ENCODE measurements at places on chromosomes 4 and X.

DNA sequence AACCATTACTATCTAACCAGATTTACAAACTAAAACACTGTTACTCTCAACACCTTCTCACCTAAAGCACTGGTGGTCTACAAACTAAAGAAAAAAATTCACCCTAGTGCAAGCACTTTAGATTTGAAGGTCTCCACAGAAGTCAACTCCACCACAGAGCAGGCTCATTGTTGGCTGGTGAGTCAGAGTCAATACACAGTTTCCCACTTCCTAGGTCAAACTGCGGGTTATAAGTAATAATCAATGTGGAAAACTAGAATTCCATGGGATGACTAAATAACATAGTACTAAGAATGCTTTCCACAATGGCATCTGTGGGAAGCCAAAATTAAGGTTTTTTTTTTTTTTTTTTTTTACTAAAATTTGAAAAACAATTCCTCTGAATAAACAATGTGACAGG lies 191.8 kb downstream of the PDGFC start:
- no peak for DNase-seq

- no peak for DNase-seq
Measured at GRCh38 chr4:31784558-31784957, 1064.4 kb downstream of the PCDH7 start.

DNA sequence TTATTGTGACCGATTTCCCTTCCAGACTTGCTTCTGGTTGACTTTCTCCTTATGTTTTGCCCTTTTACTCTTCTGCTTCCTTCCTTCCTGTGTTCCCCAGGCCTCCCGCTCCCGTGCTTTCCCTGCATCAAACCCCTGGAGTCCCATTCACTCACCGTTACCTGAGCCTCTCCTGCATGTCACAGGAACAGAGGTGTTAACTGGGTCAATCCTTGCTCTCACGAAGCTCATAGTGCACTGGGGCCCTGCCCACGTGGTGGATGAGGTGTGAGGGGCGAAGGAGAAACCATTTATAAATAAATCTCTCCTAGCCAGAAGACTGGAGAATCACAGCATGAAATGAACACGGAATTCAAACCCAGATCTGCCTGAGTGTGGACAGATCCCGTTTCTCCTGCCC lies 83.1 kb upstream of the MSX1 start:
- DNase-seq = no peak

DNA sequence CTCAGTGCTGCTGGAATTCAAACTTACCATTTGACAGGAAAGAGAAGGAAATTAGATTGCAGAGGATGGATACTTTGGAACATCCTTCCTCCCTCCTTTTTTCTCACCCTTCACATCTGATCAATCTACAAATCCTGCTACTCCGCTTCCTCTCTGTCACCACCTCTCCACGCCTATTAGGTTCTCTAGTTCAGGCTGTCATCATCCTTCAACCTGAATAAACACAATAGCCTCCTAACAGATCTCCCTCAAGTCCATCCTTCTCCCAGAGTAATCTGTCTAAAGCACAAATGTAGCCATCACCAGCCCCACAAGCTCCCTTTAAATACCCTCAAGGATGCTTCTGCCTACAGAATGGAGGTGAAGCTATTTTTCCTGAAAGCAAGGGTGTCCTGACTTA lies 20.0 kb upstream of the SLAIN2 start:
- no peak for DNase-seq

DNA sequence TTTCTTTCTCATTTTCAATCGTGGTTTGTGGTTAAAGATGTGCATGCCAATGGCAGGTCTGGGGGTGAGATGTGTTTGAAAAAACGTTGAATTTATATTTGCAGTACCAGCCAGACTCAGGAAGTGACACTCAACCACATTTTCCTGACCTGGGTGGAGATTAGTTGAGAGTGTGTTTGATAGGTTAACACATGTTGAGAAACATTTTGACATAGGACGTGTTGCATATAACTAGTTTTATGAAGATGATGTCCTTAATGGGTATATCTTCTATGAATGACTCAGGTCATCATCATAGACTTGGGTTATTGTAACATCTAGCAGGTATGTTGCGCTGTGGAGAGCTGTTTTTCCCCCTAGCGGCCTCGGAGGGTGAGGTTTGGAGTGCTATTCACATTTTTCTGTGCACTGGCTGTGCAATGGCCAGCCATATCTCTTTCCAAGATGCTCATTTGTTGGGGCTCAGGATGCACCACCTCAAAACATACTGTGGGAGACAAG lies 21.7 kb upstream of the CD38 start:
- no peak for DNase-seq

DNA sequence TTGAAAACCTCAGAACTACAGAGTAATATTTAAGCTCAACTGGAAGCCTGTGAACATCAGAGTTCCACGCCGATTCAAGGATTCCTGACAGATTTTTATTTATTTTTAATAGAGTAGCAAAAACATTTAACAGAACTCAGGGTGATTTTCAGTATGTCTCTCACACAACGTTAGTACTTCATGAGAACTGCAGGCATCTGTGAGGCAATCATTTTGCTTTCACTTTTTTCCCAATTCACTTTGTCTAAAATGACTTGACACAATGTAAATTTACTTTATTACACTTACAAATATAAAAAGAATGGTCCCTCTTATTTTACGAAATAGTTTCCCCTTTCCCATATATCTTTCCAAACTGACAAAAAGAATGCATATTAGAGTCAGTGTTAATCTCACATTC lies 869.5 kb upstream of the EPHA5 start:
- DNase-seq = no peak

GRCh38 chrX:155949098-155949497 lies 48.4 kb upstream of the IL9R start:
- DNase-seq = no peak

DNA sequence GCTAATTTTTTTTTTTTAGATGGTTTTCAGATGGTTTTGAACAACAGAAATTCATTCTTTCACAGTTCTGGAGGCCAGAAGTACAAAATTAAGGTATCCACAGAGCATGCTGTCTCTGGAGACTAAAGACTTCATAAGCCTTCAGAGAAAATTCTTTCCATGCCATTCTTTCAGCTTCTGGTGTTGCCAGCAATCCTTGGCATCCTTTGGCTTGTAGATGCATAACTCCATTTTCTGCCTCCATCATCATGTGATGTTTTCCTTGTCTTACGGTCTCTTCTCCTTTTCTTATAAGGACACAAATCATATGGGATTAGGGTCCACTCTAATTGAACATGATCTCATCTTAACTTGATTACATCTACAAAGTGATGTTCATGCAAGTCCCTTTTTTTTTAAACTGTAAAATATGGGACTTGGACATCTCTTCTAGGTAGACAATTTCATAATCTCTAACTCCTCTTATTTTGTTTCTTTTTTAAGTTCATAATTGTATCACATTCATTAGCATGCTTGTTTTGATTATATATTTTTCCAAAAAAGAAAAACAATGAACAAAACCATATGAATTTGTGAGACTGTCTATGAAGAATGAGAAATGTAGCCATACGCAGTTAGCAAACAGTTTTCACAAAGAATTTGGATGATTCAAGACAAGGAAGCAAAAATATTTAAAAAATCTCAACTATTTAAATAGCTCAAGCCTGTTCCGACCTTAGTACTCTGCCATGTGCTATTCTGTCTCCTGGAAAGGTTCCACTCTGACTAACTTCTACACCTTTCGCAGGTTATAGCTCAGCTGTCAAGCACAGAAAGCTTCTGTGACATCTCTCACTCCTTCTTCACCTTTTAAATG lies 53.1 kb upstream of the GIMD1 start:
- DNase-seq = no peak

- no peak for DNase-seq
Measured at GRCh38 chr4:14294611-14295010, 667.1 kb upstream of the BOD1L1 start.

DNA sequence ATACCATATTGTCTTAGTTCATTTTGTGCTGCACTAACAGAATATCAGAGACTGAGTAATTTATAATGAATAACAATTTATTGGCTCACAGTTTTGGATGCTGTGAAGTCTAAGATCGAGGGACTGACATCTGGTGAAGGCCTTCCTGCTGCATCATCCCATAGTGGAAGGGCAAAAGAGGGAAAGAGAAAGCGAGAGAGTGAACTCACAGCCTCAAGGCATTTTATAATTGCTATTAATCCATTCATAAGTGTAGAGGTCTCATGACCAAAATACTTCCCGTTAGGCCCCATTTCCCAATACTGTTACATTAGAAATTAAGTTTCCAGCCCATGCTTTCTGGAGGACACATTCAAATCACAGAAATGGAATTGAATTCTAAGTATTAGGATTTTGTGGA lies 554.4 kb downstream of the TRAM1L1 start:
- no peak for DNase-seq

DNA sequence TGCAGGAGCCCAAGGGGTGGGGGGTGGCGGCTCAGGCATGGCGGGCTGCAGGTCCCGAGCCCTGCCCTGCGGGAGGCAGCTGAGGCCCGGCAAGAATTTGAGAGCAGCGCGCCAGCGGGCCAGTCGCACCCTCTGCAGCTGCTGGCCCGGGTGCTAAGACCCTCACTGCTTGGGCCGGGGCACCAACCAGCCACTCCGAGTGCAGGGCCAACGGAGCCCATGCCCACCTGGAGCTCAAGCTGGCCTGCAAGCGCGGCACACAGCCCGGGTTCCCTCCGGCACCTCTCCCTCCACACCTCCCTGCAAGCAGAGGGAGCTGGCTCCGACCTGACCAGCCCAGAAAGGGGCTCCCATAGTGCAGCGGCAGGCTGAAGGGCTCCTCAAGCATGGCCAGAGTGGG lies 758.2 kb upstream of the INTU start:
- DNase-seq = no peak

GRCh38 chrX:8783097-8783713 lies 18.0 kb downstream of the FAM9A start:
- DNase-seq = no peak

DNA sequence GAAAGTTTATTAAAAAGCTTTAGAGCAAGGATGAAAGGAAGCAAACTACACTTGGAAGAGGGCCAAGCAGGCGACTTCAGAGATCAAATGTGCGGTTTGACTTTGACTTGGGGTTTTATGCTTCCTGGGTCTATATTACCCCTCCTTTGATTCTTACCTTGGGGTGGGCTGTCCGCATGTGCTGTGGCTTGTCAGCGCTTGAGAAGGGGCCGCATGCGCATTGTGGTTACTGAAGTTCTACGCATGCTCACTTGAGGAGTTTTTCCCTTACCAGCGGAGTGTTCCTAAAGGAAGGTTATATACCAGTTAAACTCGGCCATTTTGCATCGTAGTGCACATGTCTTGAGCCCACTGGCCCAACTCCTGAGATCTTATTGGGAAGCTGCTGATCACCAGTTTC lies 9.9 kb downstream of the ZNF157 start:
- DNase-seq = no peak

- no peak for DNase-seq
Measured at GRCh38 chr4:132417220-132417619, 731.9 kb upstream of the PCDH10 start.

- DNase-seq = no peak
Measured at GRCh38 chr4:60314416-60314815, 885.7 kb upstream of the ADGRL3 start.

GRCh38 chr4:25406081-25406692 lies 29.1 kb downstream of the ANAPC4 start:
- DNase-seq = no peak

- no peak for DNase-seq
Measured at GRCh38 chr4:17662694-17663093, 48.3 kb downstream of the MED28 start.

DNA sequence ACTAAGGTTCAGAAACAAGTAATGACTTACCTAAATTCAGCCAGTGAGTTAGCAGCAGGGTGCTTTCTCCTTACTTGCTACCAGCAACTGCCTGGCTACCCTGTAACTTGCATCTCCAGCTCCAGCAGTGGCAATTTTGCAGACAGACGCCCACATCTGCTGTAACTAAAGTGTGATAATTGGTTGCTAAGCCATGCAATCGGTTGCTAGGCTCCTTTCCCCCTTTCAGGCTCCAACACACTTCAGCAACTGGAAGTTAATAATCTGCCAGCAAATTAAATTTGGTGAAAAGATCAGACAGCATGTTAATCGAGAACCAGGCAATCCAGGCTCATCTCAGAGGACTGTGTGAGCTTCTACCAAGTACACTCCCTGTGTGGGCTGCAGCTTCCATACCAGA lies 24.2 kb upstream of the ARHGEF9 start:
- no peak for DNase-seq

DNA sequence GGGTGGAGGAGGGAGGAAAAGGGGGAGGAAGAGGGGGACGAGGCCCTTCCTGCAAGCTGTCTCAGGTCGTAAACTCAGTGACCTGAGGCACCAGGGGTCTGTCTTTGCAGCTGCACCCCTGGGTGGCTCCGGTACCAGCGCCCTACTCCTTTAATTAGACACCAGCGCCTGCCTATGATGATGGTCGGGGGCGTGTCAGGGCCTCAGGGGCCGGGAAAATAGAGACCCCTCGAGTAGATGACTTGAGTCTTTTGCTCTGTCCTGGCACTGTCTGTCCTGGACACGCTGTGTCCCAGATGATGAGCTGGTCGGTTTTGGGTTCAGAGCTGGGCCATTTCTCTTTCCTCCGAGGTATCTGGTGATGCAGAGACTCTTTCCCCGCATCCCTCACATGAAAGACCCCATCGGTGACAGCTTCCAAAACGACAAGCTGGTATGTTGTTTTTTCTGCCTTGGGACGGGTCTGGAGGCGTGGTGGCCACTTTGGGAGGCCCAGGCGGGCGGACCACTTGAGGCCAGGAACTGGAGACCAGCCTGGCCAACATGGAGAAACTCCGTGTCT lies 11.2 kb downstream of the SLC25A6 start:
- DNase-seq = no peak

DNA sequence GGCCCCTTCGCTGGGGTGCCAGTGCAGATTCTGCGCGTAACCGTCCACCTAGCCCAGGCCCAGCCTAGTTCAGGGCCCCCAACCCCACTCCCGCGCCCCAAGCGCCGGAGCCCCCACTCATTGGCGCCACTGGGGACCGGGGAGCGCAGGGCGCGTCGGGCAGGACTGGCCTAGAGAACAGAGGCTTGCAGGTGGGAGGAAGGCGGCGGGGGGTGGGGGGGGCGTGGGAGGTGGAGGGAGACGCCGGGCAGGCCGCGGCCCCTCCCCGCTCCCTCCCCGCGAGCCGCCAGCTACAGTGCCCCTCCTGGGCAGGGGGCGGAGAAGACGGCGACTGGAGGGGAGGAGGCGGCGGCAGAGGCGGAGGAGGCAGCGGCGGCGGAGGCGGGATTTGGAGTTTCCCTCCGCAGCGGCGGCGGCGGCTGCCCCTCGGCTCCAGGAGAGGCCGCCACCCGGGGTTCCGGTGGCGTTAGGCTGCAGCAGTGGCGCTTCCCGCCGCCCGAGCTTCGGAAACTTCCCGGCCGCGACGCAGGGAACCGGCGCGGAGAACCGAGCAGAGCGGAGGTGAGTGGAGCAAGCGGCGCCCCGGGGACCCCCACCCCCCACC lies 4.8 kb upstream of the DUSP9 start:
- no peak for DNase-seq

- no peak for DNase-seq
Measured at GRCh38 chr4:40800064-40800463, 50.3 kb downstream of the NSUN7 start.

DNA sequence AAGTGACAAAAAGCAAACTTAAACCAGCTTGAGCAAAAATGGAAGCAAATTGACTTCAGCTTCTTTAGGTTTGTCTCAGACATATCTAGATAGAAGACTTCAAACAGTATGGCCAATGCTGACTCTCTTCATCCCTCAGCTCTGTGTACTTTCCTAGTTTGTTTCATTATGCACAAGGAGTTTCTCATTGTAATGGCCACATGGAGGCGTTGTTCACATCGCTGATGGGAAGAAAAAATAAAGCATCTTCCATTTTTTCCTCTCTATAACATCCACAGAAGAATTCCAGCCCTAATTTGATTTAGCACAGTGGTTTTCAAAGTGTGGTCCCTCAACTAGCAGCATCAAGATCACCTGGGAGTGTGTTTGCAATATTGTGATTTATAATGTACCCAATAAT lies 397.5 kb upstream of the PRKX start:
- no peak for DNase-seq
